Naive B cell (primary cell): ENCODE measurements at places on chromosomes 5 and 9.

DNA sequence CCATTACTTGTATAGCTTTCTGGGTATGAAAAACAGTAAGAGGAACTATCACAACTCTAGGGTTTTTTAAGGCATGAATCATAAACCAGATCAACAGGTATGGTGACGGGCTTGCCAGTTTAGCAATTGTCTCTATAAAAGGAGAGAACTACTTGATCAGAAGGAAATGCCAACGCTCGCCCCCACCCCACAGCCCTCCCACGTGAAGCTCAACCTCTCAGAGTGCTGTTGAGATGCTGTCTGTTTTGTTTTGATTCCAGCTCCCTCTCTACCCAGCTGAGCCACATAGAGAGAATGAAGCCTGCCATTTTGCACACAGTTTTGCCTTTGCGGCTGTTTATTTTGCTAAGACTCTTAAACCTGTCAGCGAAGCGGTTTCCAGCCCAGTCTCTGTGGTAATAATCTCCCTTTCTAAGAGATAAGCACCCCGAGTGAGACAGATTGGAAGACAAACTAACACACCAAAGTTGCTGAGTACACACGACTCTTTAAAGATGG, 257.9 kb upstream of the ANKRD55 start:
- no peak overlapping the region for H3K27ac ChIP-seq

DNA sequence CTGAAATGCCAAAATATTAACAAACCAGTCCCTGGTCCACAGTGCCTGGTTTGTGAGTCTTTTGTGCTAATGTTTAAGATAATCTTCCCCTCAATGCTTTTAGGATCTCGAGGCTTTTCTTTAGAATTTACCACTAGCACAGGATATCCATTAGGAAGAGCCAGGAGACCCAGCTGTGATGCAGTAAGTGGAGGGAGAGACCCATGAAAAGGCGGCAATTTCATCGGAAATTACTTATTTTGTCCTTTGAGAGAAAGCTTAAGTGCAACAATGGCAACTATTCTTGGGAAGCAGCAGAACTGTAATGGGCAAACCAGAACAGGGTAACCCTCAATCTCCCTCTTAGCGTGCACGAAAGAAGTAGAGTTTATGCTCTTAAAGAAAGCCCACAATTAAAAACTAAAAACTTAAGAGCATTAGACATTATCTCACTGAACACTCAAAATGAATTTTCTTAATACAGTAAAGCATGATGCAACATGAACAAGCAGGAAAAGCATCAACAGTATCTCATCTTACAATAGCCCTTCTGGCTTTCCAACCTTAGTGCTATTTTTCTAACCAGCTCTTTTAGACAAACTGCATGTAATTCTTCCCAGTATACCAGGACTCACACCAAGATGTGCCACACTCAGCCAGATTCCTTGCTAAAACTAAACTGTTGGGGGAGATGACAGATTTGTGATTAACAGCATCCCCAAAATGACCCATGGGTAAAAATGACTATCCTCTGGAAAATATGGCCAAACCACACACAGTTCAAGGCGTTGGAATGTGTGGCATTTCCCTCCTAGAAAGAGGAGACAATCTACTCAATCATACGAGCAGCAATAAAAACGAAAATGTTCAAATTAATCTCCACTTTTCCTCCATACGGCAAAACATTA, 36.4 kb downstream of the PWWP2A start:
- no peak for DNase-seq
- no peak overlapping the region for H3K27ac ChIP-seq
- peaks cover 4% of the 10 kb centered on the region for H3K36me3 ChIP-seq

DNA sequence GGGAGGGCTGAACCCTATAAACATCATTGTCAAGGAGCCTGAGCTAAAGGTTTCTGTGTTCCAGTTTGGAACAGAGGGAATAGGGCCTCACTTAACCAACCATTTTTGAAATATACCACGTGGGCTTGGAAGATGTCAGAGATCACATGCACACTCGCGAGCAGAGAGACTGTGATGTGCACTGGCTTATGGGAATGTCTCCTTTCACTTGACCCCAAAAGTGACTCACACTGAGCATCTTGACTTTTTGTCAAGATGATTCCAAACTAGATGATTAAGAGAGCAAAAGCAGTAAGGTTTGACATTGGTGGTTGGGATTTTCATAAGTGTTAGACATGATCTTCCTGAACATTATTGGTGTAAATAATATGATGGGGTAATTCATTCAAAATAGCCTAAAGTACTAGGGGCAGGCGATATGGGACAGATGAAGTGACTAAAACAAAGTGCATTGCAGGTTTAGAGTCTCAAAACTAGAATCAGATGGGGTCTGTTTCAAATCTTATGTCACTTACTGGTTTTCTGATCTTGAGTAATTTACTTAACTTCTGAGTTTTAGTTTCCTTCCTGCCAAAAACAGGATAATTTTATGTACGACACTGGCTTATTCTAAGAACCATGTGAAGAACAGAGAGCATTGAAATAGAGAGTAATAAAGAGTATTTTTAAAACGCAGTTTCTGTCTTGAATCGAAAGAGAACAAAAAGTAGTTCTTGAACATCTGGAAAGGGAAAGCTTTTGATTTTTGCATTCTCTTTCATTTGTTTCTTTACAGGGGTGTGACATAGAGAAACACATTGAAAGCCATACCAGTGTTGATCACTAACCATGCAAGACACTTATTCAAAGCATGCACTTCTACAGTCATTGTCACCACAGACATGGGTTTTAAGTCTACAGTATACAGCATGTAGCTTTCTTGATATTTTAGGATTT, 383.0 kb downstream of the DIRAS2 start:
- H3K36me3 ChIP-seq = peaks cover 8% of the 10 kb centered on the region
- peaks cover 18% of the 10 kb centered on the region for H3K27me3 ChIP-seq
- no peak overlapping the region for H3K4me3 ChIP-seq
- no peak overlapping the region for H3K27ac ChIP-seq
- DNase-seq = no peak

DNA sequence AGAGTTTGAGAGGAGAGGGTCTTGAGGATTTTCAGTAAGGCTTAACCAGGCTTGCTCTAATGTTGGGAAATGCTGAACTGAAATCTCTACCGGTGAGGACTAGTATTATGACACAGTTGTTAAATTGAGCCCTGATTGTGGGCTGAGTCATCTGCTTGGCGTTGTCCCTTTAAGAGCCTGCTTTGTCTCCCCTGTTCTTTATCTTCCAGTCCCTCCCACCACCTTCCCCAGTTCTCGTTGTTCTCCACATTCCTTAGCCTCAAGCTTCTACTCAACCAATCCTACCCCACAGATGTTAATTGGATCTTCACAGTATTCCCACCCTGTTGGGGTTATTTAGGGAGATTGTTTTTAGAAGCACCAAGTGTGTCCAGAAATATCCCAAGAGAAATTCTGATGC, 57.6 kb downstream of the ANKRD55 start:
- H3K4me1 ChIP-seq = no peaks in the 10 kb centered on the region
- no peak for DNase-seq
- H3K27me3 ChIP-seq = no peaks in the 10 kb centered on the region
- no peak overlapping the region for H3K4me3 ChIP-seq
- H3K36me3 ChIP-seq = no peaks in the 10 kb centered on the region

DNA sequence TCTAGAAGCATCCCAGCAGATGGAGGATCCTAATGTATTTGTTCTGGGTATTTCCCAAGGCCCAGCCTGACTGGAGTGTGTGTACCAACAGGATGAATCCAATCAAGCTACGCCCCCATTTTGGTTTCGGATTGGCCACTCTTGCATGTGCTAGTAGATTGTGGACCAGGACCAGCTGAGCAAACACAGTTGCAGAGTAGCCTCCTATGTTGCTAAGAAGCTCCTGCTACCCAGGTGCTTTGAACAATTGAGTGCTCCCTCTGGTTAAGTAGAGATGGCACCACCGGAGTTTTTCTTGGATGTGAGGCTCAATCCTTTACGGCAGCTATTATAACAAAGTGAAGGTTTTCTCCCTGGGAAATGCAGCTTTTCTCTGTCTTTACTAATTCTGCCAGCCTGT, 204.5 kb downstream of the NTRK2 start:
- no peak for DNase-seq
- no peak overlapping the region for H3K27ac ChIP-seq
- H3K27me3 ChIP-seq = no peaks in the 10 kb centered on the region
- H3K4me1 ChIP-seq = no peaks in the 10 kb centered on the region
- H3K4me3 ChIP-seq = no peak overlapping the region
